ENCODE measurements at places on chromosomes 7 and 10.

DNA sequence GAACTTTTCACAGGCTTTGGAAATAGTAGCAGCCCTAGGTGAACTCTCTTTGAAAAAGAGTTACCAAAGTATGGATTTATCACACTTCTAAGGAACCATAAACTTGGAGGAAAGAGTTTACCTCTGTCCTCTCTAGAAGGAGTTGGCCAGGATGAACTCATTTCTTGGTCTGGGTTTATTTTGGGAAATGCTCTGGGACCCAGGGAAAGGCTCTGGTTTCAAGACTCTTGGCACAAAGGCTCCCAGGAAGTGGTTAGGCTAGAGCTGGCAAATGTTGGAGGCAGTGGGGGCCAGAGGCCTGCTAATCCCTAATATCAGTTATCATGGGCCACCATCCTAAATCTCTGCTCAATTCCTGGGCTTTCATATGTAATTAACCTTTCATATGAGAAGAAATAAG, 36.3 kb upstream of the CDK6 start:
- no peak for DNase-seq

GRCh38 chr7:135160098-135160857, 10.2 kb downstream of the CYREN start:
- no peak for DNase-seq

GRCh38 chr7:148042935-148043631, 547.5 kb upstream of the C7orf33 start:
- no peak for DNase-seq

DNA sequence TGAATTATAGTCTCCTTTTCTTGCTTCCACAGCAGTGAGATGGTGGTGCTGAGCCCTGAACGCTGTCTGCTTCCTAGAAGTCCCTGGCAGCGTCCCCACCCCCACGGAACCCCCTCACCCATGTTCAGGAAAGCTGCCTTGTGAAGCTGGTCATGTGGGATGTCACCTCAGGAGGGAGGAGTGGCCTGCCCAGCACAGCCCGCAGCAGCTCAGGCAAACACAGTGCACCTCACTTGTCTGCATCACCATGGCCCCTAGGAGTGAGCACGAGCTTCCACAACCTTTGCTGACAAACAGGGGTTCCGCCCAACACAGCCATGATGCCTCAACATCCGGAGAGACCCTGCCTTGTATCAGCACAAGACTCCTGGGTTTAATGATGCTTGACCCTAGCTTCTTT, 508.9 kb downstream of the RPS24 start:
- DNase-seq = no peak

GRCh38 chr7:70834424-70834823, 297.5 kb upstream of the GALNT17 start:
- no peak for DNase-seq

DNA sequence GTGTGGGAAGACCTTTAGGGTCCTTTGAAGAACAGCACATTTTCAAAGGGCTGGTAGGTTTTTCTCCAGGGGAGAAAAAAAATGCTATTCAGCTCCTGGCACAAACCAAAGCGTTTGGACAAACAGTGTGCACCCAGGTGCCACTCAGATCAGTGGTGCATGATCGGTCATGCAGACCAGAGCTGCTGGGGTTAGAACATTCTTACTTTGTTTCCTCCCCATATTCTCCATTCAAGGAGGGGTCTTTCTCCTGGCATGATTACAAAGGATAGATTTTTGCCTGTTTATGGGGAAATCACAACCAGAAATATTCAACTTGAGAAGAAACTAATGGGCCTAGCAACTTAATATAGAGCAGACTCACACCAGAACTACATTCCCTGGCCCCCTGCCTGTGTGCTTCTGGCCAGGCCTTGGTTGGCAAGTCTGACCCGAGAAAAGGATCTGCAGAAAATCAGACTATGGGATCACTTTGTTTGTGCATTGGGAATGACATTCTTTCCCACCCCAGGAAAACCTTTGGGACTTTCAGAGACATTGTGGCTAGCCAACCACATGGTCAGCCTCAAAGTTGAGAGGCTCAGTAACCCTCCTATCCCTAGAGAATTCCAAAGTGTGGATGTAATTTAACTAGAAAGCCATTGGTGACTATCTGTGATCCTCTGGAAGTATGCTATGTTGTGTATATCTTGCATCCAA, 82.3 kb upstream of the FGL2 start:
- no peak for DNase-seq

DNA sequence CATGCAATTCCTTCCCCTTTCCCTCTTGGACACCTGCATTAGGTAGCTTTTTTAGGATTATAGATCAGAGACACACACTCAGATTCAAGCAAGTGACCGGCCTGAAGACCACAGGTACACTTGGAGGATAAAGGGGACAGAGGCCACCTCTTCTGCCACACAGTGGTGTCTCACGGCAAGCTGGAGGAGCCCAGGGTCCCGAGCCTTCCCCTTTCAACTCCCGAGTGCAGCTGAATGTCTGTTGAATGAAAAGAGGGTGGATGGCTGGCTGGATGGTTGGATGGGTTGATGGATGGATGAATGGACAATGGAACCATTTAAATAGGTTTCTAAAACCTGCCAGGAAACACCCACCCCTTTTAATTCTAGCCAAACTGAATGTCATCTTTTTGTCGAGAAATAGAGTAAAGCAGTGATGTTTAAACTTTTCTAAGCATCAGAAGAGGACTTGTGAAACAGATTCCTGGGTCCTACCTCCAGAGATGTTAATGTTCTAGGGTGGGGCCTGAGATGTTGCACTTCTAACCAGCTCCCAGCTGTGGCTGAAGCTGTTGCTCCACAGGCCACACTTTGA, 49.2 kb upstream of the ZMIZ1 start:
- DNase-seq = no peak

DNA sequence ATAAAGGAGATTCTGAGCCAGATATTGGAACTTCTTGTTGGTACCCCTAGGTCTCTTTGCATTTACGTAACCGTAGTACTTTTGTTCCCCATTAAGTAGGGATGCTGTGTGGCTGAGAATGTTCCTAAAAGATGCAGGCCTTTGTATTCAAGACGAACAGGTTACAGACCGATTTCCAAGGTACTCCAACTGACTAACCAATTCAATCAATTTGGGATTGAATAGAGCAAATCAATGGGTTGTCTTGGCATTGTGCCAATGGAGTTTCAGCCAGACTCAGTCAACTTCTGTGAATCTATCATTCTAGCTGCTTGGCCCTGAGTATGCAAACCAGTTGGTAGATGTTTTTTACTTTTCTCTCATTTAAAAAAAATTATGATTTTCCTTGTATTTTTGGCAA, 347.3 kb upstream of the NPVF start:
- no peak for DNase-seq

DNA sequence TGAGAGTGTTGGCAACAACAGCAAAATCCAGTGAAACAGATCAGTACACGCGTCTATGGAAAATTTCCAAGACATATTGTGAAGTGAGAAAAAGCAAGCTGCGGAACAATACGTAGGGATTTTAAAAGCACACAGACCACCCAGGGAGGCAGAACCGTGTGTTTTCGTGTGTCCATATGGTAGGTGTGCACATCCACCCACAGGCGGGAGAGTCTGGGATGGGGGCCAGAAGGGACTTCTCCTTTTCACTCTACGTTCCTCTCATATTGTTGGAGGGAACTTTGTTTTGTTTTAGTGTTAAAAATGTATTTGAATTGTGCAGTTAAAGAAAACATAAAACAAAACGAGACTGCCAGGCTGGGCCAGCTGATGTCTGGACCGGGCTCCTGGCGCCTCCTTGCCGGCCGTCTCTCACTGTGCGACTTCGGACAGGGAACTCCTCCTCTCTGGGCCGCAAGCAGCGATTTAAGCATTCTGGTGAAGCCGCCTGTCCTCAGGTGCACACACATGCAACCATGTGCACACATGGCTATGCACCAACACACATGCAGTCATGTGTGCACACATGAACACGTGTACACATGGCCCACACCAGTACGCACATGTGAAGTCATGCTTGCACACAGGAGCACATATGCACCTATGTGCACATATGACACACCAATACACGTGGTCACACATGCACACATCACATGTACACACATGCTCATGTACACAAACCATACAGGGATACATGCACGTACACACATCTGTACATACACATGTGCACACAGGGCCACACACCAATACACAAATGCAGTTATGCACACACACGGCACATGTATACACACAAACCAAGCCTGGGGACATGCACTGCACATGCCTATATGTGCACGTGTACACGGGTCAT, 141.1 kb downstream of the ELFN1 start:
- DNase-seq = no peak

GRCh38 chr7:25994433-25994994, 157.5 kb upstream of the NFE2L3 start:
- DNase-seq = no peak

DNA sequence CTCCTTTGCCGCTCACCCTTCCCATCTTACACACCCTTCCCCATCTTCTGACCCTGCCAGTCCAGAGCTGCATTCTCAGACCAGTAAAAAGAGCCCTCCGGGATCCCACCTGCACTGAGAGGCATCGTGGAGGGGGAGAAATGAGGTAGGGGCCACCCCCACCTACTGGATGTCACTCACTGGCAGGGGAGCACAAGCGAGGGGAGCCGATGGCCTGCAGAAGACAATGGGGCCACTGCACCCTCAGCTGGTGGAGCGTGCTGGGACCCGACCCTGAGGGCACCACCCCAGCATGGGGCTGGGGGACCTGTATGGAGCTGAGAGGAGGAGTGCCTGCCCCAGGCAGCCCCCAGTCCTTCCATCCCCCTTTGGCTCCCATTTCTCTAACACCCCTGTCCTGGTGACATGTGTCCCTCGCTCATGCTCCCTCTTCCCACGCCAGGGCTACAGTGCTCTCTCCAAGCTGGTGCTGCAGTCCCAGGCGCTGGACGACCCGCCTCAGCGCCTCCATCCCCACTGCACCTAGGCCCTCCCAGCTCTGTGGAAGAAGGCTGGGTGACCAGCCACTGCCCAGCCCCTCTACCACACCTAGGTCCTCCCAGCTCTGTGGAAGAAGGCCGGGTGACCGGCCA, 49.8 kb downstream of the RASGEF1A start:
- no peak for DNase-seq

DNA sequence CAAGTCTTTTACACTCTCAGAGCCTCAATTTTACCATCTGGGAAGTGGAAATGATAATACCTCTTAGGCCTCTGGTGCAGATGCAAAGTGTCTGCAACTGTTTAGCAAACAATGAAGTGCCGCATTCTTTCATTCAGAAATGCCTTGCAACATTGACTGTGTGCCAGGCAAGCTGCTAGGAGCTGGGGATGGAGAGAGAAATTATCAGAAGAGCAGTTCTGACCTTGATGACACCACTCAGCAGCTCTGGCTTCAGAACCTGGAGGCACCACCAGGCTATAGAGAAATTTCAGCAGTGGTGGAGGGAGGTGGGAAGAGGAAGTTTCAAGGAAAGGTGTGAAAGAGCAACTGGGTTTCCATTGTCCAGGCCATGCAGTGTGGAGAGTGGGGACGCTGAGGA, 78.1 kb upstream of the HABP2 start:
- DNase-seq = no peak

- no peak for DNase-seq
These were observed 67.8 kb downstream of the ZRANB1 start for GRCh38 chr10:125009661-125010161.

GRCh38 chr7:134141868-134142264, 14.7 kb downstream of the LRGUK start:
- no peak for DNase-seq

- DNase-seq = no peak
These were observed 30.7 kb downstream of the ZC3HC1 start for GRCh38 chr7:130020434-130020833.

DNA sequence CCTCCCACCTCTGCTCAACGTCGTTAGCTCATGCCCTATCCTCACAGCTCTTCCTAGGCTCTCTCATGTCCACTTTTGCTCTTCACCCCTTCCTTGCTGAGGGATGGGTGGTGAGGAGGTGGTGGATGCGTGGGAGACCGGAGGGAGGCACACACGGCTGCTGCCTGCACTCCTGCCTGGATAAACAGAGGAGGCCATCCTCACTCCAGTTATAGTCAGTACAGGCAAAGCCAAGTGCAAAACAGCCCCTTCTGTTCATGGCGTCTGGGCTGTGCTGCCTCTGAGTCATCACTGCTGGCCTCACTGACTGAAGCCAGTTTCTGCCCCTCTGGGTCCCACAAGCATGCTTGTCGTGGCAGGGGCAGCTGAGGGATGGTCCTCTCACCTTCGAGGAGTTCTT, 31.9 kb upstream of the LRRC4 start:
- DNase-seq = no peak

DNA sequence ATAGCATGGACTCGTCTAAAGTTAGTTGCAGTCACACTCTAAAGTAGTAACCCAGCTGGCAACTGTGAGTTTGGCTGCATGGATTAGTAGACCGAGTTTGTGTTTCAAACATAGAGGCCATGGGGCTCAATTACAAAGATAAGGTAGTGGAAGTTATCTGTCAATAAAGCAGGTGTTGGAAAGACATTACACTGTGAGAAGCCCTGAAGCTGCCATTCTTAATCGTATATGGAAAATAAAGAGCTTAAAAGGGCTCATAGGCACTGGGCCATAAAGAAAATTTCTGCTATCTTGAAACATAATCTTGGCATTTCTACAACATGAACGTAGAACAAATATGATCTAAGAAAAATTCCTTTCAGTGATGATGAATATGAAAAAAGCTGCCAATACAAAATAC, 837.7 kb downstream of the REEP3 start:
- DNase-seq = no peak

DNA sequence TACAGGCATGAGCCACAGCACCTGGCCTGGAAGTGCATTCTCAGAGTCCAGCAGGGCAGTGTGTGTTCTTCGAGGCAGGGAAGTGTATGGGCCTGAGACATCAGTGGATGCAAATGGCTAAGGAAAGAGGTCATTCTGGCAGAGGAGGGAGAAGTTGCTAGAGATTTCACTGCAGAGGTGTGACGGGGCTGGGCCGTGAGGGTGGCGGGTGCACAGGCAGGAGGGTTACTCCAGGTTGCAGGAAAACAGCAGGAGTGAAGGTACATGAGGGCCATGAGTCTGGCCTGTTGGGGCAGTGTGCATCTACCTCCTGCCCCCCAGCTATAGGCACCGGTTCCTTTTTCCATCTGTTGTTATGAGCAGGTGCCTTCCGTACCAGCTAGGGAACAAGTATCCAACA, 29.3 kb downstream of the COL26A1 start:
- DNase-seq = no peak

GRCh38 chr7:105963038-105963667, at the start of gene CDHR3:
CDHR3 (plus strand) TSS chr7:105963264; CDS start chr7:105963319, 55 bp downstream.
- no peak for DNase-seq

DNA sequence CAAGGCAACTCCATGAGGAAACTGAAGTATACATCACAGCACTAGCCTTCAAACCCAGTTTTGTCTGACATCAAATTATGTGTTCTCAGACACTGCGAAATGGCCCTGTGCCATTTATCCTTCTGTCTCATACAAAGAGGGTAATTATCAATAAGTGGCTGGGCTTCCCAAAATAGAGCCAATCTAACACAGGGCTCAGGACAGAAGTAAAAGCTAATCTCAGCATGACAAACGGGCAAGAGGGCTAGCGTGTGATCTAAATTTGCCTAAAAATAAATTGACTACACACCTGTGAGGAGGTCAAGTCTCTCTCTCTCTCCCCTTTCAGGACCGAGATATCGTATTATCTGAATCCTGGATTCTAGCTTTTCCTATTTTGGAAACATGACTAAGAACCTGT, 67.2 kb downstream of the DGKB start:
- no peak for DNase-seq

- no peak for DNase-seq
These were observed 41.4 kb downstream of the CAMK1D start for GRCh38 chr10:12390733-12391132.

Data from renal cortex interstitium (tissue), 15 donors.